Activated T-cell treated with anti-CD3 and anti-CD28 coated beads, Interleukin-2, amount 50 U/mL, for 72 hours (primary cell): ENCODE measurements at places on chromosomes 5 and 9.

GRCh38 chr5:83654427-83654994 is 66.1 kb downstream of the HAPLN1 start:
- DNase-seq, result no peak

GRCh38 chr9:108536836-108537601 is 318.8 kb downstream of the ACTL7B start:
- DNase-seq, result no peak

DNA sequence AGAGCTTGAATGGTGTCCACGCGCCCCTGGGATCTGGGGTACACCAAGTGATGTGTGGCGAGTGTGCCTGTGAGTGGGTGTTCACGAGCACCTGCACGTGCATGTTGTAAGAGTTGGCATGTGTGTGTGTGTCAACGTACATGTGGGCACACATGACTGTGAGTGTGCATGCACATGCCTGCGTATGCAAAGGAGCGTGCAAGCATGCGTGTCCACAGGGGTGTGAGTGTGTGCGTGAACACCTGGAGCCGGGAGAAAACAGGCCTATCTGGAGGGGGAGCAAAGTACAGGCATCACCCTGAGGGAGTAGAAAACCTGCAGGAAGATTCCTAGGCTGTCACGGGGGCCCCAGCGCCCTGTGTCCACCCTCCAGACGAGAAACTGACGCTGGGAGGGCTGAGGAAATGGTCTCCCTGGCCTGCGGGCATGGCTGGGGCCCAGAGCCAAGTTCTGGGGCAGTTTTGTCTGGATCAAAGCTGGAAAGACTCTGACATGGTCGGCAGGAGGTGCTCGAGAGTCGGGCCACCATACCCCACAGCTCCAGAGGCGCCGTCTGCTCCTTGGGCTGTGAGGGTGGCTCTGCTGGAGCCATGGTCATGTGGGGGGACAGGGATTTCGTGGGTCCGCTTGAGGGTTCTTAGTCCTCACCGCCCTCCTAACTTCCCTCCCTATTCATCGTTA is 31.8 kb downstream of the PTGES start:
- no peak for DNase-seq

DNA sequence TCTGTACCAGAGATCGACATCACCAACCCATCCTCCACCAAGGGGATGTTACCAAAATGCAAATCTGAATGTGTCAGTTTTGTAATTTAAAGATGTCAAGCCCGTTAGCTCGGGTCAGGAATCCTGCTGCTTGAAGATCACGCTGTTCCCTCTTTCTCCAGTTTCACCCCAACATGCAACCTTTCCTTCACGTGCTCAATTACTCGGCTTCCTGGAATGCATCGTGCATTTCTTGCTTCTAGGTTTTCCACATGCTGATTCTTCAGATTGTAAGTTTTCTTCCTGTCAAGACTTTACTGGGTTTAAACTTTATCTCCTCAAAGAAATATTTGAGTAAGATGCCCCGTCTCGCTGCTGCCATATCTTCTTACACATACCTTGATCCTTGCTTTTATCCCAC is 209.5 kb upstream of the SNX2 start:
- DNase-seq, result no peak

GRCh38 chr5:128338649-128339048 is 199.4 kb downstream of the FBN2 start:
- DNase-seq, result no peak

GRCh38 chr5:3022665-3023064 is 271.2 kb upstream of the IRX2 start:
- no peak for DNase-seq

- DNase-seq, result no peak
These were observed 11.6 kb downstream of the AGPAT2 start for GRCh38 chr9:136675477-136676296.

DNA sequence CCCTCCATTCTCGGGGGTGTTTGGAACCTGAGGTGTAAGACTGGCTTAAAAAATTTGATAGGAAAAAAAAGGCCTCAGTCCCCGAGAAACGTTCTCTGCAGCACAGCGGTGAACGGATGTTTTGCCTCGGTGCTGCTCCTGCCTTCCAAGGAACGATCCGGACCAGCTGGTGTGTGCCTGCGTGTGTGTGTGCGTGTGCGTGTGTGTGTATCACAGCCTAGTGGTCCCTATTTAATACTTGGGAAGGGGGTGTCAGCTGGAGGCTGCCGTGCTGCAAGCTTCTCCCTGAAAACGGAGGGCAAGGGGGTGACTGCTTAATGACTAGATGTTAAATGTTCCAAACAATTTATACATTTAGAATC is 76.9 kb downstream of the LHX2 start:
- DNase-seq, result no peak

DNA sequence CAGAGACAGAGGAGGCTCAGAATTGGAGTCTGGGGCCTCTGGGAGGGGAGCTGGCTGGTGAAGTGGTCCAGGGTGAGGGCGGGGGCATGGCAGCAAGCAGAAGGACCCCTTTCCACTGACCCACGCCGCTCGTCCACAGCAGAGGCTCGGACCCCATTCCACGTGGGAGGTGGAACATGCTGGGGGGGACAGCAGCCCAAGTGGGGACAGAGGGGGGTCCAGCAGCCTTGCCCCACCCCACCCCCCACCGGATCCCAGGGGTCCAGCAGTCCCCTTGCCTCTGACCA is 25.4 kb upstream of the NKD2 start:
- DNase-seq, result no peak

DNA sequence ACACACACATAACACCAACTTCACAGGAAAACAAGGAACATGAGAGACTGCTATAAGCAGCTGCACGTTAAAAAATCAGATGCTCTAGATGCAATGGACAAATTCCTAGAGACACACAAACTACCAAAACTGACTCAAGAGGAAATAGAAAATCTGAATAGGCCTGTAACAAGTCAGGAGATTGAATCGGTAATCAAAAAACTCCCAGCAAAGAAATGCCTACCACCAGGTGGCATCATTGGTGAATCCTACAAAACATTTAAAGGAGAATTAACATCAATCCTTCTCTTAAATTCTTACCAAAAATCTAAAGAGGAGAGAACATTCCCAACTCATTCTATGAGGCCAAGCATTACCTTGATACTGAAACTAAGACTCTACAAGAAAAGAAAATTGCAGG is 54.9 kb downstream of the NDST1 start:
- DNase-seq, result peak; percentile 24

DNA sequence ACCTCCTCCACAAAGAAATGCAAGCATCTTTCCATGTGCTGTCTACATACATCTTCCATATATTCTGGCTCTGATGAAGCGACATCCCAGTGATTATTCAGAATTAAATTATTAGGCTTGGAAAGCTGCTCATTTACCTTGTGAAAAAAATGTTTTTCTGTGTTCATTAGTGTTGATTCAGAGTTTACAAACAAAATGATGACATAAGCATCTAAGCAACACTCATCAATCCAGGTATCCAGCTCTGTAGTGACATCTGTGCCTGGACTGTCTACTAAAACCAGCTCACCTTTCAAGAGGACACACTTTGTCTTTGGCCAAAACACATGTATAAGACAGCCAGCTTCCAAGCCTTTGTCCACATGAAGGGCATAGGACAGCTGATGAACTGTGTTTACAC is 51.1 kb upstream of the SPATA31C2 start:
- no peak for DNase-seq

DNA sequence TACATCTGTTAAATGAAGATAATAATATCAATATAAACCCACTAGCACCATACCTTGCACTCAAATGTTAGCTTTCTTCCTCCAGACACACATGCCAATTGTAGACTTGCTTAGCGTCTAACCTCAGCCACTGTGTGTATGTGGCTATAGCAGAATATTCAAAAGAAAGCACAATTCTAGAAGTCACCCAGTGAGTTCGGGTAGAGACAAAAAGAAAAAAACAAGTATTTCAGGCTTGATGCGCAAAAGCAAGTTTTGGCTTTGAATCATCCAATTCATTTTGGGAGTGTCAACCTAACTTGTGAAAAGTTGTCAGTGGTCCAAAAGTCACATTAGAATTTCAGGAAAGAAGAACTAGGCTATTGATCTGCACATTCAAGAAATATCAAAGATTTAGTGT is 167.4 kb downstream of the PRELID2 start:
- no peak for DNase-seq

DNA sequence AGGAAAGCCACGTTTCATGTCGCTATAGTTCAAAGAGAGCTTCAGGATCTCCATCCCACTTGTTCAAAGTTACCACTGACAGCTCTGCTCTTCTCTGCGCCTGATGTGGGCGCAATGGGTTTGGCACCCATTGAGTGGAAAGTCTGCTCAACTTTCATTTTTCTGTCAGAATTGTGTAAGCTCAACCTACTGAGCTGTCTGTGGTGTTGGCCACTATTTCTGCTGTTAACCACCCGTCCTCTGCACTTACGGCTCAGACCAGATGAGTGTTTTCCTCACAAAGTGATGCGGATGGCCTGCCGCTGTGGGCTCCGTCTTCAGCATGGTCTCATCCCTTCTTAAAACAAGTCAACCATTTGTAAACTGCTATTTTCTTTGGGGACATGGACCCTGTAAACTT is 131.2 kb downstream of the WNK2 start:
- DNase-seq, result no peak

DNA sequence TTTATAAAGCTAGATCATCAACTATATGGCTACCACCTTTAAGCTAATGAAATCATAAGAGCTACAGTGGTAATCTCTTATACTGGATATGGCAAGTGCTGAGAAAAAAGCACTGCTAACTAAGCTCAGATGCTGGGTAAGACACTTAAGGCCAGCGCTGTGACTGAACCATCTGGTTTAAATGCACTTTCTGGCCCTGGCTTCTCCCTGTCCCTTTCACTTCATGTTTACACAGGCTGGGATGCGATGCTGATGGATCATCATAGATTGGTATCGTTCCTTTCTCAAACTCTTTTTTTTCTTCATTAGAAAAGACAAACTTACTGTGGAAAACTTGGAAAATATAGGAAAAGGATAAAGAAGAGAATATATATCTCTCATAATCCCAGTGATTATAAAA is 52.3 kb downstream of the KIF24 start:
- no peak for DNase-seq

- DNase-seq, result no peak
These were observed 1.9 kb downstream of the PRRX2 start for GRCh38 chr9:129667378-129667777.

- peak; percentile 45 for DNase-seq
These were observed 235.7 kb downstream of the HSPA4 start for GRCh38 chr5:133287500-133287899.

DNA sequence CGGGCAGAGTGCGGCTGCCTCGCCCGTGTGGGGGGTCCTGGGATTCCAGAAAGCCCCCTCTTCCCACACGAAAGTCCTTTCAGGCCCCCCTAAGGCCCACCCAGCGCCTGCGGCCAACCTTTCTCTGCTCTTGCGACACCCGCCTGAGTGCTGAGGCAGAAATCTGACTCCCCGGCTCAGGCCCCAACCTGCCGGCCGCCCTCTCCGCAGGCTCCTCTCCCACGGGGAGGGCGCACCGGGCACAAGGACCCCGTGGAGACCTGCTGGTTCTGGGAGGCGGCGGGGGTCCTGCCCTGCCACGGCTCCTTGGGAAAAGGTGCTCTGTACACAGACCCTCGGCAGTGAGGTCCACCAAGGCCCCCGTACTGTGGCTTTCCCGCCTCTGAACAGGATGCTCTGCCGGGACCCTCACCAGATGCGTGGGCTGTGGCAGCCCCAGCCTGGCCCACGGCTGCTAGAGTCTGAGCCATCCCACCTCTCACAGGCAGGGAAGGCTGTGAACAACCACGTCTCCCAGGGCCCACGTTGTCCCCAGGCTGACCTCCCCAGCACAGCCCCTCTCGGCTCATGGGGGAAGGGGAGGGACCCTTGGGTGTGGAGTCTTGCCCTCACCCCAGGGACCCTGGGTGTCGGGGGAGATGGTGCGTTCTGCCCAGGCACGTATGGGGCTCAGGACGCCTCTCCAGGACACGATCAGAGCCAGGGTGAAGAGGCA is 41.5 kb upstream of the EGFL7 start:
- no peak for DNase-seq

GRCh38 chr5:80820685-80821084 is 139.5 kb upstream of the RASGRF2 start:
- no peak for DNase-seq

DNA sequence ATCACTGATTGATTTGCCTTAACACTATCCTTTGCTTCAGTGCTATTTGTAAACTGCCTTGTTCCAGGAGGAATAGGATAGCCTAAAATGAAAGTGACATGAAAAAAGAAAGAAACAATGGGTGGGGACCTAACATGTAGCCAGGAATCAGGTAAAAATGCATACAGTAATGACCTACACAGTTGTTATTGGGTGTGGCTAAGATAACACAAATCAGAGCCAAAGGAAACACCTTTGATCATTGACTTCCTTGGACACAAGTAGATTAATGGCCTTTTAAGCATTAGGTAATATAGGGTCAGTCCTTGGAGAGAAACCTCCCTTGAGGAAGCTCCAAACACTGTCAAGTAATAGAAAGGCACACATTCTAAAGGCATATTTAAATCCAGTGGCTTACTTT is 220.4 kb downstream of the TRPM3 start:
- DNase-seq, result no peak

GRCh38 chr5:143557061-143557818 is 153.8 kb upstream of the NR3C1 start:
- no peak for DNase-seq

DNA sequence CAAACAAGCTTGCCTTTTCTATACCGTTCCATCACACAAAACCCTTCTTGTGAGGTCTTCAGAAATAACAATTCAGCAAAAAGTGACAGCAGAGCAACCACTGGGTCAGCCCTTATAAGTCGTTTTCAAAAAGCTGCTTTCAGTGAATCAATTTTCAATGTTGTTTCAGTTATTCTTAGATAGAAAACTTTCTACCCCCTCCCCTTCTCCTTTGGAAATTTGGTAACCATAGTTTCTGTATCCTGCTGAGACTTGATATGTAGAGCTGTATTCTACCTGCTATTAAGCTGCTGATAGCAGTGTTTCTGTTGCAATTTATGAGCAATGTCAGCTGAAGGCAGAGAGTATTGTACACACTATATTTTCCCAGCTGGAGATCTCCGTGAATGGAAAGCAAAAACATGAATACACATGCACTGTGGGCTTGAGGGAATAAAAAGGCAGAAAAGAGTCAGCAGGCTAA is 75.7 kb downstream of the ZNF608 start:
- DNase-seq, result no peak

GRCh38 chr9:98720402-98720801 is 11.7 kb upstream of the GABBR2 start:
- DNase-seq, result no peak

- DNase-seq, result no peak
These were observed 162.5 kb upstream of the GAS1 start for GRCh38 chr9:87109851-87110250.

GRCh38 chr9:126146254-126147145 is 180.1 kb upstream of the MVB12B start:
- peak; percentile 28 for DNase-seq

- DNase-seq, result no peak
These were observed 45.5 kb upstream of the ALDH1A1 start for GRCh38 chr9:72998363-72998762.

- no peak for DNase-seq
These were observed 65.8 kb upstream of the TBC1D2 start for GRCh38 chr9:98321269-98321668.

DNA sequence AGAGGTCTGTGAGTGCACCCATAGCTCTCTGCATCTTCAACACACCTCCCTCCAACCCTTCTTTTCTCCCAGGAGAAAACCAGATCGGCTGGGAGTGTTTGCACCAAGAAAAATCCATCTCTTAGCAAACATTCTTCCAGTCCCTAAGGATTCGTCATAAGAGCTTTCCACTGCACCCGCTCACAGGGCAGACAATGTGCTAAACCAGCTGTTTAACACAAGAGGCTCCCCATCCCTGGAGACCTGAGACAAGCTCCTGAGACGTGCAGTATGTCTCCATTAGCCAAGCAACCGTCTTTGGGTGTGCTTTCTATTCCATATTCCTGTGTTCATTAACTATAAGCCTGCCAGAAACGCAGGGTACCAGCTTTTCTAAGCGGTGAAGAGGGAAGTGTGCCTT is 93.6 kb upstream of the ZNF462 start:
- no peak for DNase-seq
